ENCODE measurements at places on chromosomes 12 and 14. TPM values are rescaled to one million over a fixed set of nuclear protein-coding genes. Genes with fewer than 3 reads are reported as not detected.

Gene BCL11B
- not detected for total RNA-seq

Gene IQSEC3
- not detected for total RNA-seq

Gene PTPRR
- 0.78 TPM for total RNA-seq

Gene DCN
- 1.8 TPM for total RNA-seq

Gene CIT
- 25.4 TPM for total RNA-seq

Gene DEPDC4
- 3.3 TPM for total RNA-seq

Gene NGB
- total RNA-seq, result not detected

Gene C3AR1
- not detected for total RNA-seq

Data from NCI-H460 (cell line).